Esophagus muscularis mucosa (tissue), 4 donors: ENCODE measurements at places on chromosomes 5 and 9. TPM values are rescaled to one million over a fixed set of nuclear protein-coding genes. Genes with fewer than 3 reads are reported as not detected.

Gene CBY3
- not detected for total RNA-seq

Gene CATSPER3
- total RNA-seq: not detected

Gene GFRA3
- total RNA-seq: 8.4 TPM

Gene GABRG2
- 0.39 TPM for total RNA-seq

- DNase-seq: peak; percentile 66
- H3K27ac ChIP-seq: no peak overlapping the region
- no peak overlapping the region for H3K4me3 ChIP-seq
- H3K36me3 ChIP-seq: no peaks in the 10 kb centered on the region
- no peaks in the 10 kb centered on the region for H3K27me3 ChIP-seq
- no peaks in the 10 kb centered on the region for H3K4me1 ChIP-seq
Observed at GRCh38 chr9:75850459-75851200, 39.8 kb upstream of the PCSK5 start.

DNA sequence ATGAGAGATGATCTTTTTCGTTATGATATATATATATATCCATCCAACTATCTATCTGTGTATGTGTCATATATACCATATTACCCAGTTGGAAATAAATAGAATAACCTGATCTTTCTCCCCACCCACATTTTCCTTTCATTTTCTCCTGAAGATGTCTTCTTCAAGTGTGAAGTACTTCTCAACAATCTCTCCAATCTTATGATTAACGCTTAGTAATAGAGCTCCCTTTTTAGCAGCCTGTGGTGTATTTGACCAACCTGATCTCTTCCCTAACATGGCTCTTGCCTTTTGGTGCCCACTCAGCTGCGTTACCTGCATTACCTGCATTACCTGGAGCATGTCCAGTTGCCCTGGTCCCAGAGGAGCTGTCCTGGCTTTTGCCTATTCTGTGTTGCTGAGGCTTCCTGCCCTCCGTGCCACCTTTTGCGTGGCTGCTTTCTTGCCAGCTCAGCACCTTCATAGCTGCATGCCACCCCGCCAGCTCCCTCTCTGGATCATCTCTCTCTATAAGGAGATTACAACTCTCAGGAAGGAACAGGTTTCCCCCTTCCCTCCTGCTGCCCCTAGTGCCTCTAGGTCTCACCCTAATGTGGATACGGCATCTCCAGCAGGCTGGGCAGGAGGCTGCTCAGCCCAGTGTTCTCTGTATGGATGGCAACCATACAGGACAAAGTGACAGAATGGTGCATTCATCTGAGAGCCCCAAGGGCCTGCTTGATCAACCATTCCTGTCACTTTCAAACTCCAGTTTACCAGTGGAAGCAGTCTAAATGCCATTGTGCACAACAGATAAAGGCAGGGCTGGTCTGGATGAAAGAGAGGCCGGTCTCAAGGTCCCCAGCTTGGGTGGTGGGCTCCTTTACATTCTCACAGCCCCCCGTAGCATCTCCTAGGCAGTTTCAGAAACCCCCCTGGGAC, 126.7 kb downstream of the GADD45G start:
- H3K36me3 ChIP-seq: no peaks in the 10 kb centered on the region
- DNase-seq: no peak
- H3K27ac ChIP-seq: no peak overlapping the region
- peaks cover 30% of the 10 kb centered on the region for H3K4me1 ChIP-seq
- no peak overlapping the region for H3K4me3 ChIP-seq
- no peaks in the 10 kb centered on the region for H3K27me3 ChIP-seq

GRCh38 chr9:38047301-38048251, 21.5 kb downstream of the SHB start:
- H3K4me3 ChIP-seq: peak overlapping the region; percentile 14
- H3K4me1 ChIP-seq: peaks cover 47% of the 10 kb centered on the region
- peak overlapping the region; percentile 79 for H3K27ac ChIP-seq
- DNase-seq: no peak
- H3K36me3 ChIP-seq: no peaks in the 10 kb centered on the region

DNA sequence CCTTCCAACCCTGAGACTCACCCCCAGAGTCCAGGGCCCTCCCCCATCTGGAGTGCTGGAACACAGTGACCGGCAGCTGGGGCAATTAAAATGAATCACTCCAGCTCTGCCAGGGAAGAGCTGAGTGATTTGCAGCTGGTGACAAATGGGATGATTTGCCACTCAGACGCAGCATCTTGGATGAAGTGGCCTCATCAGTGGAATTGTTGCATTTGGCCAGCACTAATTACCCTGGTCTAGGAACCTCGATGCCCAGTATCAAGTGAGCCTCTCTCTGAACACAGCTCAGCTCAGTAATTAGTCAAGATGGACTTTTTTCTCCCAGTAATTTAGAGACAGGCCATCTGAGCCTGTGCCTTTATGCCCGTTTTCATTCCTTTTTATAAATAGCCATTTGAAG, 259.5 kb downstream of the GRIA1 start:
- no peaks in the 10 kb centered on the region for H3K27me3 ChIP-seq
- peaks cover 3% of the 10 kb centered on the region for H3K4me1 ChIP-seq
- H3K27ac ChIP-seq: no peak overlapping the region
- no peaks in the 10 kb centered on the region for H3K36me3 ChIP-seq
- no peak for DNase-seq
